CD4-positive, alpha-beta T cell treated with Interleukin-17A for 4 hours (primary cell): ENCODE measurements at places on chromosomes 7 and 10.

DNA sequence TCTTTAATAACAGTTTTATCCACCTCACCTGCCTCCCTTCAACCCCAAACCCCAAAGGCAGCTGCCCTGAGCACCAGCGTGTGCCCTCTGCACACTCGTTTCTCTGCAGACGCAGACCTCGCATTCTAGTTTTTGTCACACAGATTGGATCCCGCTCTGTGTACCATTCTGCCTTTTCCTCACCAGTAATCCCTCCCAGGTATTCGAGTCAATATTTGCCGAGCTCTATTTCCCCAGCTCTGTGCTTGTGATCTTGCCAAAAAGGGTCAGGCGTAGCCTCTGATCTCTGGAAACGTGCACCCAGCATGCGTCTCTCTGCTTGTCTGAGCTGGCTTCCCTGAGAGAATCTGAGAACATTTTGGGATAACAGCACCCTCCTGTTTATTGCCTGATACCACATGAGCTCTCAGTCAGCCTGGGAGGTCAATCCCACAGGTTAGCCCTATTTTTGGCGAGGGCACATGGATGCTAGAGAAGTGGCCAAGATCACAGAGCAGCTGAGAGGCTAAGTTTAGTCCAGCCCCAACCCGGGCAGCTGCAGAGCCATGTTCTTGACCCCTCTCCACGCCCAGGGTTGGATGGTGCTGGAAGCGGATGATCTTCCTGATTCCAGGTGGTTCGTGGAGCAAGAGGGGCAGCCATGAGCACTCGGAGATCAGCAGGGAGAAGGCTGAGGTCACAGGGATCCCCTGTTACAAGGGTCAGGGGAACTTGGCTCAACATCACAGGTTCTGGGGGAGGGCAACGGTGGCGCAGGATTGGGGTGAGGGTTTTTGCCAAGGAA is 29.1 kb downstream of the FOXL3 start:
- no peak for DNase-seq

- no peak for DNase-seq
Observed at GRCh38 chr7:102978284-102978683, 65.5 kb downstream of the LRRC17 start.

DNA sequence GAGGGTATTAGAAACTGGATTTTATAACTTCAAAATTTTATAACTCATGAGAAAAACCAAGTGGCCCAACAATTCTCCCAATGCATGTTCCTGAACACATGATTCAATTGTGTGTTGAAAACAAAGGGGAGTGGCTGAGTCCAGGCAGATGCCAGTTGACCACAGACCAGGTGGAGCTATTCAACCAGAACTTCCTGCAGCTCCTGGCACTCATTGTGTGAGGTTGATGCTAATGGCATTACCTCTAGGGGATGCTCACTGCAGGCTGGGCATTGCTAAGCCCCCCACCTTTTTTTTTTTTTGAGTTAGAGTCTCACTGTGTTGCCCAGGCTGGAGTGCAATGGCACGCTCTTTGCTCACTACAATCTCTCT is 20.3 kb downstream of the MYOF start:
- DNase-seq = no peak

GRCh38 chr7:111320133-111320532 is 229.2 kb downstream of the LRRN3 start:
- no peak for DNase-seq

DNA sequence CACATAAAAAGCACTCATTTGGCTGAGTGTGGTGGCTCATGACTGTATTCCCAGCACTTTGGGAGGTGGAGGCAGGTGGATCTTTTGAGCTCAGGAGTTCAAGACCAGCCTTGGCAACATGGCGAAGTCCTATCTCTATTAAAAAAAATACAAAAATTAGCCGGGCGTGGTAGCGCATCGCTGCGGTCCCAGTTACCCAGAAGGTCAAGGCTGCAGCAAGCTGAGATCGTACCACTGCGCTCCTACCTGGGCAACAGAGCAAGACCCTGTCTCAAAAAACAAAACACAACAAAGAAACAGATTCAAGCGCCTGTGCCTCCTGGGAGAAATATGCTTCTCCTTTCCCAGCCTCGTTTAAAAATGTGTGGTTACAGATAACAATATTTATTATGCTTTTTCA is 2.2 kb upstream of the ABCF2 start:
- DNase-seq = no peak

DNA sequence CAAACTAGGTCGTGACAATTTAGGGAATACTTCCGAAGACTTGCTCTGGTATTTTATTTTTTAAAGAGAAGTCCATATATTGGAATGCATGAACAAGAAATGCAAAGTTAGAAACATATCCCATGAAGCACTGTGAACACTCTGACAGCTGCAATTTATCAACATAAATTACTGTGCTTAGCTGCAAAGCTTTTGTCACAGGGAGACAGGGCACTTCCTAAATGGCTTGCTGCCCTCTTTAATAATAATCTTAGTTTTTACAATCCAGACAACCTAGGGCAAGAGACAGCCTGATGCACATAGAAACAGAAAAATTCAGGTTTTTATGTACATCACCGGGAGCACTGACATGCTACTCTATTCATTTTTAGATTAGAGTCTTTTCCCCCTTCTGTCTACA is 78.3 kb upstream of the NOBOX start:
- DNase-seq = no peak
